Activated CD4-positive, alpha-beta T cell treated with anti-CD3 and anti-CD28 coated beads for 4 hours (primary cell): ENCODE measurements at places on chromosomes 6 and 20.

DNA sequence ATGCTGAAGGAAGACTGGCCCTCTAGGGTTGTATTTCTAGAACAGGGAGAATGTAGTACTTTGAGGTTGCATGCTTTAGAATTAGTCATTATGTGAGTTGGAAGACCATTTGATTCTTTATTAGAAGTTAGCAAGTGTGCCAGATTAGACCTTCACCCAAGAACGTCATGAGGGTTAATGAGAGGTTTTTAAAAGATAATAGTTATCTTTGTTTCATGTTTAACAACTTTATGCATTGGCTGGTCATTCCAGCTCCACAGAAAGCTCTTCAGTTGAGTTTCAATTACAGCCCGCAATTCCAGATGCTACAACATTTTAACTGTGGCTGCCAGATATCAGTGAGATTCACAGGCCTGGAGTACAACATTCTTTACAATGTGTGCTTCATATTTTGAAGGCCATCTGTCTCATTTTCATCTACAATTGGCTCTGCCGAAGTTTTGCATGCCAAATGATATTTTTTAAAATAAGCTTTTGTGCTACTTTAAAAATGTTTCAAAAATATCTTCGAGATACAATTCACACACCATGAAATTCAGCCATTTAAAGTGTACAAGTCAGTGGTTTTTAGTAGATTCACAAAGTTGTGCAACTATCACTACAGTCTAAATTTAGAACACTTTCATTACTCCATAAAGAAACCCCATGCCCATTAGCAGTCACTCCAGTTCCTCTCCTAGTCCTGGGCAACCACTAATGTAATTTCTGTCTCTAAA is 61.1 kb upstream of the FBXO30 start:
- DNase-seq = no peak

- DNase-seq = no peak
These were observed 182.5 kb upstream of the PDE10A start for GRCh38 chr6:165845493-165845892.

DNA sequence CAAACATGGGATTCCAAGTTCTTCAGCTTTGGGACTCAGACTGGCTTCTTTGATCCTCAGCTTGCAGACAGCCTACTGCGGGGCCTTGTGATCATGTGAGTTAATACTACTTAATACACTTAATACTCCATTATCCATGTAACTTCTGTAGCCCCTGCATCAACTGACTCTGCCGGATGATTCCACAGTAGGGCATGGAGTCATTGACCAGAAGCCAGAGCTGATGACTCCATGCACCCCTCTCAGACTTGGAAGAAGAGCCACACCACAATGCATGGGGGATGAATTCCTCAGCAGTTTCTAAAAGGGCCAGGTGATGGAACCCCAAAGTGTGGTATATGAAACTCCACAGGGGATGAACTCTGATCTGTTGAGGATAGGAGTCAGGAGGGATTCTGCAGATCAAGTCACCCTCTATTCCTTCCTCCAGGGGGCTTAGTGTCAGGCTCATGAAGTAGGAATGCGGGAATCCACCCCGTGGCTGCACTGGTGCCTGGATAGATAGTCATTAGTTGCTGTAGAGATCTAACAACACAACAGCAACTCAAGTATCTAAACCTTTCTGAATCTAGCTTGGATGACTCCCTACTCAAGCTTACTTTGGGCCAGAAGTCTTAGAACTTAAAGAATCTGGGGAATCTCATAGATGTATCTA is 70.2 kb downstream of the GPR6 start:
- DNase-seq = no peak

- DNase-seq = no peak
These were observed 343 bp downstream of the SNAP91 start for GRCh38 chr6:83708546-83708969.

GRCh38 chr20:22585786-22586493 is 1.6 kb upstream of the FOXA2 start:
- no peak for DNase-seq

DNA sequence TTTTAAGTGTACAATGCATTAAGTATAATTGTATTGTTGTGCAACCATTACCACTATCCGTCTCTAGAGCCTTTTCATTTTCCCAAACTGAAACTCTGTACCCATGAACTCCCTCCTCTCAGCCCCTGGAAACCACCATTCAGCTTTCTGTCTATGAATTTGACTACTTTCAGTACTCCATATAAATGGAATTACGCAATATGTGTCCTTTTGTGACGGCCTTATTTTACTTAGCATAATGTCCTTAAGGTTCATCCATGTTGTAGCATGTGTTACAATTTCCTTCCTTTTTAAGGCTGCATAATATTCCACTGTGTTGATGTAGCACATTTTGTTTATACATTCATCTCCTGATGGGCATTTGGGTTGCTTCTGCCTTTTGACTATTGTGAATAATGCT is 143.6 kb upstream of the KCNG1 start:
- DNase-seq = no peak

- peak; percentile 23 for DNase-seq
These were observed 18.0 kb upstream of the DEFB129 start for GRCh38 chr20:208942-209566.

- DNase-seq = no peak
These were observed 81.4 kb downstream of the TSHZ2 start for GRCh38 chr20:53053595-53053994.

DNA sequence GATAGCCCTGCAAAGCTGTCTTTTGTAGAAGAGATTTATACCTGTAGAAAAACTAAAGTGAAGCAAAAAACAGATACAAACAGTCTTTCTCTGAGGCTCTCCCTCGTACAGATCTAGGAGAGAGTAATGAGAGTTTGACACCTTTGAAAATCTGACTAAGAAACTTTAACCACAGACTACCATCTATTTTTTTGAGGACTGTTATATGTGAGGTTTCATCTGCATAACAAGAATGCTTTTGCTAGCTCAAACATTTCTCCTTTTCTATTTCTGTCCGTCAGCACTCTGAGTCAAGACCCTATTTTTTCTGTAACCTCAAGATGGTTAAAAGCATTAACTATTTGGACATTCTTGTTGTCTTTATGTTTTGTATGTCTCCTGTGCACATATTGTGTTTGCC is 193.0 kb downstream of the BTBD3 start:
- no peak for DNase-seq

- DNase-seq = no peak
These were observed 31.3 kb upstream of the AAR2 start for GRCh38 chr20:36205026-36205425.

DNA sequence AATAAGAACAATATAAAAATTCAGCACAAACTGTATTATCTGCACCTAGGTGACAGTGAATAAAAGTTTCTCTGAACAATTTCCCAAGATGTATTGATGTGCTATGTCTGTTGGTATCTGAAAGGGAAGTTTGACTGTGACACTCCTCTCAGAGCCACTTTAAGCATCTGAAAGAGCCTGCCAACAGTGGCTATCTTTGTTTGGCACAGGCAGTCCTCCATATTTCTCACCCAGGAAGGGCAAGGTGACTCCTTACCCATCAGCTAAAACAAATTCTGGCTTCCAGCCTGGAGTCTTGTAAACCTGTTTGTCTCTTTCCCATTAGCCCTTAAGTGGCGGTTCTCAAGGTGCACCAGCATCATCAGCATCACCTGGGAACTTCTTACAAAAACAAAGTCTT is 122.4 kb upstream of the VGLL2 start:
- no peak for DNase-seq

DNA sequence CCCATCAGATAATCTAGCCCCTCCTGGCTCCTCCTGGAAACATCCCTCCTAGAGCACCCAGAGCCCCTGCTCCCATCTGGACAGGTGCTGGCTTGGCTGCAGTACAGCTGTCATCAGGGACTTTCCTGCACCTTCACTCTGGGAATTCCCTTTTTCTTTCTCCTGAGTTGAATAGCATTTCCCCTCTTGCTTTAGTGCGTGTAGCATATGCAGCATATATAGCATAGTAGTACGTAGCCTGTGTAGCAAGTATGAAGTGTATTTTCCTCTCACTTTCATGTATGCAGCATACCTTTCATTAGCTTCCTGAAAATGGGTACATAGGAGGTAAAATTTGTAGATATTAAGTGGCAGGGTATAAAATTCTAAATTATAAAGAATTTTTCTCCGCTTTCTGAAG is 352.9 kb downstream of the ESR1 start:
- no peak for DNase-seq

- DNase-seq = no peak
These were observed 1.1 kb downstream of the SLC44A4 start for GRCh38 chr6:31877651-31878161.

DNA sequence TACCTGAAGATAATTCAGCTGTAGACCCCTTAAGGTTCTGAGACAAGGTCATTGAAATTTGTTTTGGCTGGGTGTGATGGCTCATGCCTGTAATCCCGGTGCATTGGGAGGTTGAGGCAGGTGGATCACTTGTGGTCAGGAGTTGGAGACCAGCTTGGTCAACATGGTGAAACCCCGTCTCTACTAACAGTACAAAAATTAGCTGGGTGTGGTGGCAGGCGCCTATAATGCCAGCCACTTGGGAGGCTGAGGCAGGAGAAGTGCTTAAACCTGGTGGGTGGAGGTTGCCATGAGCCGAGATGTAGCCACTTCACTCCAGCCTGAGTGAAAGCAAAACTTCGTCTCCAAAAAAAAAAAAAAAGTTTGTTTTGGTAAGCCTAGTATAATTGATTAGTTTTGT is 11.0 kb downstream of the SRSF3 start:
- no peak for DNase-seq

DNA sequence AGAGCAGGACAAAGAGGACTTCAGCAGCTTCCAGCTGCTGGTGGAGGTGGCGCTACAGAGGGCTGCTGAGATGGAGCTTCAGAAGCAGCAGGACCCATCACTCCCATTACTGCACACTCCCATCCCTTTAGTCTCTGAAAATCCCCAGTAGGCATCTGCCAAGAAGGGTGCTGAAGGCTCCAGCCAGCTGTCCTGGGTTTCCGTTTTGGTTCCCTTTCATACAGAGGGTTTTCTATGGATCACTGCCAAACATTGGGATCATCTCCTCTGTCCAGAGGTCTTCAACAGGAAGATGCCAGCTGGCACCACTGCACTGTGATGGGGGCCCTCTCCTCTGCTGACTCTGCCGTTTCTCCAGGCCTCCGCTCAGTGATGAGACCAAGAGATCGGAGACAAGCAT is 14.3 kb upstream of the RAB5IF start:
- no peak for DNase-seq

- DNase-seq = no peak
These were observed 32.3 kb downstream of the IRF4 start for GRCh38 chr6:423799-424345.

- no peak for DNase-seq
These were observed 7.1 kb downstream of the VEGFA start for GRCh38 chr6:43776799-43777776.

GRCh38 chr6:133891149-133891926 is 2.4 kb downstream of the TCF21 start:
- no peak for DNase-seq

DNA sequence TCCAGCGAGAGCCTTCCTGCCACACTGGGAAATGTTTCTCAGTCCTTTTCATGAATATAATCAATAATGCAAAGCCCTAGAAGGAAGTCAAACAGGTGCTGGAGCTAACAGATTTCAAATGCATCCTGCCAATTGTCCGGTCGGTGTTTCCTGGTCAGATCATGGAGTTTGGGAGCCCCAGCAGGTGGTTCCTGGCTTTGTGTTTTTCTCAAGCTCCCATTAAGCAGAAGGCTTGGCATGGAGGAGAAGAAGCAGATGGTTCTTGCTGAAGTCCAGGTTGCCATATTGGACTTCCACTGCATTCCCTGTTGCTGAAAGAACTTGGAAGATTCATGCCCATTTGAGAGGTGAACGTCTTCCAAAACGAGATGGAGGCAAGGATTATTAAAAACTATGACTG is 68.6 kb downstream of the GFOD1 start:
- no peak for DNase-seq

- DNase-seq = no peak
These were observed 10.2 kb upstream of the TMEM242 start for GRCh38 chr6:157333537-157333936.

GRCh38 chr6:20400456-20401204 is 1.0 kb upstream of the E2F3 start:
- peak; percentile 39 for DNase-seq

GRCh38 chr20:62114894-62115293 is 7.4 kb upstream of the LSM14B start:
- no peak for DNase-seq

- no peak for DNase-seq
These were observed 12.1 kb downstream of the SS18L1 start for GRCh38 chr20:62155428-62156253.

DNA sequence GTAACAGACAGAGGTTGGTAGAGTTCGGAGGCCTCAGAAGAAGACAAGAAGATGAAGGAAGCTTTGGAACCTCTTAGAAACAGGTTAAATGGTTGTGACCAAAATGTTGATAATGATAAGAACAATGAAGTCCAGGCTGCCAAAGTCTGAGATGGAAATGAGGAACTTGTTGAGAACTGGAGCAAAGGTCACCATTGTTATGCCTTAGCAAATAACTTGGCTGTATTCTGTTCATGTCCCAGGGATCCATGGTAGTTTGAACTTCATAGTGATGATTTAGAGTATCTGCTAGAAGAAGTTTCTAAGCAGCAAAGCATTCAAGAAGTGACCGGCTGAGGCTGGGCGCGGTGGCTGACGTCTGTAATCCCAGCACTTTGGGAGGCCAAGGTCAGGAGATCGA is 11.1 kb upstream of the LSM14B start:
- no peak for DNase-seq

DNA sequence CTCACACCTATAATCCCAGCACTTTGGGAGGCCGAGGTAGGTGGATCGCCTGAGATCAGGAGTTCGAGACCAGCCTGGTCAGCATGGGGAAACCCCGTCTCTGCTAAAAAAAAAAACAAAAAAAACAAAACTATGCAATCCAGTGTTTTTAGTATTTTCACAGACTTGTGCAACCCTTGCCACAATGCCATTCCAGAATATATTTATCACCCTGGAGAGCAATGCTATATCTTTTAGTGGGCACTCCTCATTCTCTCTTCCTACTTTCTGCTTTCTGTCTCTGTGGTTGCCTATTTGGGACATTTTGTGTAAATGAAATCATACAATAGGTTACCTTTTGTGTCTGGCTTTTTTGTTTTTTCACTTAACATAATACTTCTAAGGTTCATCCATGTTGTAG is 39.1 kb upstream of the MROH8 start:
- DNase-seq = no peak

- DNase-seq = no peak
These were observed 85.2 kb upstream of the ANKEF1 start for GRCh38 chr20:9949563-9949962.

- DNase-seq = no peak
These were observed 40.1 kb downstream of the TRMT6 start for GRCh38 chr20:5910186-5910585.
